ENCODE measurements at places on chromosomes 13 and 19. TPM values are rescaled to one million over a fixed set of nuclear protein-coding genes. Genes with fewer than 3 reads are reported as not detected.
A peak's percentile ranks its signal among the peaks of the same experiment; 100 is the strongest.

DNA sequence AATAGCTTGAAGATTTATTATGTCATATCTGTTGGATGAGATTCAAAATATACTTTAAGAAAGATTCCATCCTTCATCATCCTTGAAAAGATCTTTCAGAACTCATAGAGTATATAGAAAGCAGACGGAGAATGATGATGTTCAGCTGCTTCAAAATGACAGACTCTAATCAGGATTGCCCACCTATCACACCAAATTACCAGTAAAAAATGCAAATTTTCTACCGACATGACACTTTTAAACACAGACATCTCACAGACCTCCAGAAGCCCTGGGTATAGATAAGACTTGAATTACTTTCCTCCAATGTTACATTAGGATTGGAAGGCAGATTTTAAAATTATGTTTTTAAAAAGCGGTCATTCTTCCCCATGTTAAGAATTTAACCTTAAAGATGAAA lies 235.5 kb downstream of the GPC6 start:
- H3K36me3 ChIP-seq: no peaks in the 10 kb centered on the region
- no peak for DNase-seq
- H3K27me3 ChIP-seq: no peaks in the 10 kb centered on the region
- H3K27ac ChIP-seq: no peak overlapping the region
- no peak overlapping the region for H3K4me3 ChIP-seq
- H3K4me1 ChIP-seq: no peaks in the 10 kb centered on the region

- DNase-seq: peak; percentile 1
- H3K27ac ChIP-seq: no peak overlapping the region
- H3K27me3 ChIP-seq: no peaks in the 10 kb centered on the region
- no peaks in the 10 kb centered on the region for H3K36me3 ChIP-seq
- H3K4me3 ChIP-seq: no peak overlapping the region
- H3K4me1 ChIP-seq: peaks cover 4% of the 10 kb centered on the region
These were observed 7.2 kb downstream of the TFDP1 start for GRCh38 chr13:113591750-113592149.

The PSG2 gene
- total RNA-seq: not detected

The CABP5 gene
- total RNA-seq: not detected

Data from transverse colon (tissue), 4 donors.